ENCODE measurements at places on chromosomes 7 and 10. TPM values are rescaled to one million over a fixed set of nuclear protein-coding genes. Genes with fewer than 3 reads are reported as not detected.
A peak's percentile ranks its signal among the peaks of the same experiment; 100 is the strongest.

GRCh38 chr10:48363617-48364355 is 57.3 kb downstream of the MAPK8 start:
- H3K4me1 ChIP-seq = no peaks in the 10 kb centered on the region
- no peak for DNase-seq
- no peaks in the 10 kb centered on the region for H3K36me3 ChIP-seq
- no peaks in the 10 kb centered on the region for H3K27me3 ChIP-seq
- no peak overlapping the region for H3K27ac ChIP-seq

- H3K36me3 ChIP-seq = no peaks in the 10 kb centered on the region
- no peaks in the 10 kb centered on the region for H3K27me3 ChIP-seq
- H3K4me3 ChIP-seq = no peak overlapping the region
- DNase-seq = peak; percentile 32
Observed at GRCh38 chr10:107899075-107899474, 734.6 kb upstream of the SORCS1 start.

GRCh38 chr10:16828114-16828568 is 10.9 kb upstream of the RSU1 start:
- no peaks in the 10 kb centered on the region for H3K4me1 ChIP-seq
- peaks cover 3% of the 10 kb centered on the region for H3K36me3 ChIP-seq
- H3K4me3 ChIP-seq = 0 out of 2 replicates have a peak overlapping the region, but pooled peaks have one; percentile 8
- H3K27me3 ChIP-seq = no peaks in the 10 kb centered on the region
- peak; percentile 78 for DNase-seq

- H3K4me1 ChIP-seq = no peaks in the 10 kb centered on the region
- no peak overlapping the region for H3K4me3 ChIP-seq
- no peak for DNase-seq
- H3K27me3 ChIP-seq = no peaks in the 10 kb centered on the region
- no peak overlapping the region for H3K27ac ChIP-seq
Observed at GRCh38 chr7:135098391-135098790, 49.5 kb upstream of the TMEM140 start.

- no peak overlapping the region for H3K4me3 ChIP-seq
- H3K27ac ChIP-seq = no peak overlapping the region
- no peaks in the 10 kb centered on the region for H3K27me3 ChIP-seq
- no peak for DNase-seq
- no peaks in the 10 kb centered on the region for H3K4me1 ChIP-seq
Observed at GRCh38 chr7:15168489-15168888, 265.9 kb upstream of the DGKB start.

- no peak overlapping the region for H3K27ac ChIP-seq
- H3K27me3 ChIP-seq = no peaks in the 10 kb centered on the region
- H3K4me1 ChIP-seq = no peaks in the 10 kb centered on the region
- no peak overlapping the region for H3K4me3 ChIP-seq
Observed at GRCh38 chr10:44517635-44518034, 132.7 kb upstream of the CXCL12 start.

- H3K27me3 ChIP-seq = no peaks in the 10 kb centered on the region
- H3K4me1 ChIP-seq = no peaks in the 10 kb centered on the region
- H3K36me3 ChIP-seq = no peaks in the 10 kb centered on the region
- no peak overlapping the region for H3K27ac ChIP-seq
- DNase-seq = no peak
Observed at GRCh38 chr7:3272691-3273141, 28.3 kb upstream of the SDK1 start.

The ZFYVE27 gene
- total RNA-seq = 33.2 TPM

DNA sequence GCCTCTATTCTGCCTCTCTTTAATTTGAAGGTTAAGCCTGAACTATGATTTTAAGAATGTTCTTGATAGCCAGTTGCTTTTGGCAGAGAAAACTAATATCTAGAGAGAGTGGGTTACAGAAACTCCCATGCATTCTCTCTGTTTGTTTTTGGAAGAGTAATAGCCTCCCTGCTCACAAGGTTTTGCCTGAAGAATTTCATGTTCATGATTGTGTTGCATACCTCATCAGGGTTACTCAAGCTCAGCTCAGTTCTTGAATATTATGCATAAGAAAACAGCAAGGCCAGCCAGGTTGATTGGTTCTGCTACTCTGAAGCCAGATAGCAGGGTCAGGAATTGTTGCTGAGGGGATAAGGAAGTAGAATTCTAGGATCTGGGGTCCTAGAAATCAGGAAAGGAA is 137.4 kb downstream of the MDFIC start:
- no peak for DNase-seq
- no peak overlapping the region for H3K27ac ChIP-seq
- no peaks in the 10 kb centered on the region for H3K27me3 ChIP-seq
- no peaks in the 10 kb centered on the region for H3K4me1 ChIP-seq
- H3K4me3 ChIP-seq = no peak overlapping the region

- H3K27ac ChIP-seq = no peak overlapping the region
- no peaks in the 10 kb centered on the region for H3K4me1 ChIP-seq
- H3K27me3 ChIP-seq = peaks cover 18% of the 10 kb centered on the region
- no peaks in the 10 kb centered on the region for H3K36me3 ChIP-seq
Observed at GRCh38 chr10:92239600-92240288, 51.1 kb downstream of the CPEB3 start.

The ATOH7 gene
- total RNA-seq = 0.20 TPM

GRCh38 chr7:13115855-13116254 is 428.4 kb downstream of the ARL4A start:
- H3K4me1 ChIP-seq = no peaks in the 10 kb centered on the region
- no peak for DNase-seq
- H3K27me3 ChIP-seq = no peaks in the 10 kb centered on the region
- peaks cover 2% of the 10 kb centered on the region for H3K36me3 ChIP-seq
- H3K4me3 ChIP-seq = no peak overlapping the region
- H3K27ac ChIP-seq = no peak overlapping the region

- no peak overlapping the region for H3K4me3 ChIP-seq
- no peaks in the 10 kb centered on the region for H3K27me3 ChIP-seq
- H3K4me1 ChIP-seq = no peaks in the 10 kb centered on the region
- H3K27ac ChIP-seq = no peak overlapping the region
- no peak for DNase-seq
Observed at GRCh38 chr10:11266426-11266825, 248.8 kb downstream of the CELF2 start.

GRCh38 chr10:22341190-22341925 is 3.9 kb upstream of the SPAG6 start:
- H3K4me3 ChIP-seq = peak overlapping the region; percentile 78
- DNase-seq = peak; percentile 53
- no peaks in the 10 kb centered on the region for H3K36me3 ChIP-seq

GRCh38 chr7:2757361-2757903 is 69.4 kb downstream of the AMZ1 start:
- peaks cover 38% of the 10 kb centered on the region for H3K36me3 ChIP-seq
- no peak for DNase-seq
- no peak overlapping the region for H3K4me3 ChIP-seq
- H3K27me3 ChIP-seq = no peaks in the 10 kb centered on the region

- no peaks in the 10 kb centered on the region for H3K4me1 ChIP-seq
- H3K27ac ChIP-seq = no peak overlapping the region
- H3K36me3 ChIP-seq = no peaks in the 10 kb centered on the region
- no peak overlapping the region for H3K4me3 ChIP-seq
- no peaks in the 10 kb centered on the region for H3K27me3 ChIP-seq
Observed at GRCh38 chr10:103819493-103819892, 35.9 kb downstream of the SH3PXD2A start.

GRCh38 chr10:79137826-79138225 is 69.1 kb downstream of the ZMIZ1 start:
- no peaks in the 10 kb centered on the region for H3K27me3 ChIP-seq
- H3K36me3 ChIP-seq = peaks cover 23% of the 10 kb centered on the region
- H3K27ac ChIP-seq = no peak overlapping the region
- H3K4me3 ChIP-seq = no peak overlapping the region
- H3K4me1 ChIP-seq = peaks cover 5% of the 10 kb centered on the region
- no peak for DNase-seq

DNA sequence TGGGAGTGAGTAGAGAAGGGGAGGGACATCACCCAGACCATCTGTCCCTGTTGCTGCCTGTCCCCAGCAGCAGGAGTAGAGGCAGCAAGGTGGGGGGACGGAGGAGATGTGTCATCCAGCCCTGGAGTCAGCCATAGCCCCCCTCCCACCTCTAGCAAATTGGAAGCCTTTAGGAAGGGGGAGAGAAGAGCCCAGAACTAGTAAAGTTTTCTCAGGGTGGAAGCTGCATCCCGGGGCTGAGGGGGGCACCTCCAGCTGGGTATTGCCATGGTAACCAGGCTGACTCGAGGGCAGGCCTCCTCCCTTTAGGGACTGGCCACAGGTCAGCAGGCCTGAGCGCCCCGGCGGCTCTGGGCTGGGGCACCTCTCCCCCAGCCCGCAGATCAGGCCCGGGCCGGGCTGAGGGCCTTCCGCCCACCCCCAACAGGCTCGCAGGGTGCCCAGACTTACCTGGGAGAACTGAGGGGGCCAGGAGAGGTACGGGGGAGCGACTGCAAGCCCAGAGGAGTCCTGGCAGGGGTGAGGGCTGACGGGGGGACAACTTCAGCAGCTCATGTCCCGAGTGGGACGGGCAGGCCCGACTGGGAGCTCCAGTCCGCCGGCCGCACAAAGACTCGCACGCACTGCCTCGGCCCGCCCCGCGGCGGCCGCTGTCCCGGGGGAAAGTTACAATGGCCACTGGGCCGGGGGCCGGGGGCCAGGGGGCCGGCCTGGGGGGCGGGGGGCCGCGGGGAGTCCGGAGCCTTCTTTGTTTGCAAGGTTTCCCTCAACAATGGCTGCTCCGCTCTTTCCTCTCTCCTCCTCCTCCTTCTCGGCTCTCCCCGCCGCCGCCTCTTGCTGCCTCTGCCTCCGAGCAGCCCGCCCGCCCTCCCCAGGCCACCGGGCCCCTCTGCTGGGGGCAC is 6.0 kb downstream of the LDB1 start:
- H3K27ac ChIP-seq = no peak overlapping the region
- peaks cover 22% of the 10 kb centered on the region for H3K36me3 ChIP-seq

The MEST gene
- 113 TPM for total RNA-seq

GRCh38 chr7:43136064-43136463 is 23.6 kb downstream of the HECW1 start:
- H3K4me1 ChIP-seq = peaks cover 16% of the 10 kb centered on the region
- no peak overlapping the region for H3K4me3 ChIP-seq
- H3K36me3 ChIP-seq = no peaks in the 10 kb centered on the region

GRCh38 chr7:75596727-75597614 is 104.9 kb downstream of the SPDYE5 start:
- no peaks in the 10 kb centered on the region for H3K4me1 ChIP-seq
- no peak overlapping the region for H3K27ac ChIP-seq
- no peak overlapping the region for H3K4me3 ChIP-seq
- DNase-seq = no peak
- peaks cover 38% of the 10 kb centered on the region for H3K36me3 ChIP-seq
- no peaks in the 10 kb centered on the region for H3K27me3 ChIP-seq

The LIPN gene
- not detected for total RNA-seq

The GIMAP4 gene
- not detected for total RNA-seq

GRCh38 chr10:98339799-98340198 is 71.8 kb upstream of the LOXL4 start:
- DNase-seq = no peak
- no peaks in the 10 kb centered on the region for H3K36me3 ChIP-seq
- no peak overlapping the region for H3K27ac ChIP-seq
- no peaks in the 10 kb centered on the region for H3K4me1 ChIP-seq
- no peak overlapping the region for H3K4me3 ChIP-seq

The HOXA6 gene
- total RNA-seq = not detected

DNA sequence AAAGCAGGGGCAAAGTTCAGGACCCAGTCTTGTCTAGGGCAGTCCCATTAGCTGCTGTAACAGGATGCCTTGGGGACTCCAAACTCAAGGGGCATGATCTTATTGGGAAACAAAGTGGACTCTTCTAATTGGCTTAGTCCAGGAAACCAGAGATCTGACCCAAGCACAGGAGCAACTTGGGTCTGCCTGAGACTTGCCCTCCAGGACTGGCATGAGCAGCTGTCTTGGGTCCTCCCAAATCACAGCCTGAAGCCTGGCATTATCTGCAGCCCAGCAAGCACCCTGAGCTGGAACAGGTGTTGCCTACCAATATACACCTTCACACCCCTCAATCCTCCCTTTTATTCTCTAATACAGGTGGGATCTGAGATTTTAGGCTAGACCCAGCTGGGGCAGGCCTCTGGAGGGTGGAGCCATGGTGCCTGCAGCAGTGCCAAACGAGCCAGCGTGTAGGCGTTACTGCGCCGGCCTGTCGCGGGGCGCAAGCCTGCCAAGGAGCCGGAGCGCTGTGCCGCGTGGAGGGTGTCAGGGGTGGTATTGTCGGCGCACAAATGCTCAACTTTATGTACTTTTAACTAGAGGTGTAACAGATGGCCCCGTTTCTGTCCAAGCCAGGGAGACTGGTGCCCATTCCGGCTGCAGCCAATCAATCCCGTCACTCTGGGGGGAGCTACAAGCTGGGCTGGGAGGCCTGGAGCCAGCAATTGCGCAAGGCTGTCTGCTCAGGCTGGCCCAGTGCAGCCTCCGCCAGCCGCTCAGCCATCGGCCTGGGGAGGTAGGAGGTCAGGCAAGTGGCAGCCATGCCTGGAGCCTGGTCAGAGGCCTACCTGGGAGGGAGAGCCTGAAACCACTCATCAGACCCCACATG is 12.8 kb upstream of the LBX1 start:
- peaks cover 39% of the 10 kb centered on the region for H3K27me3 ChIP-seq
- no peak overlapping the region for H3K27ac ChIP-seq
- no peaks in the 10 kb centered on the region for H3K4me1 ChIP-seq
- no peak for DNase-seq
- no peaks in the 10 kb centered on the region for H3K36me3 ChIP-seq

DNA sequence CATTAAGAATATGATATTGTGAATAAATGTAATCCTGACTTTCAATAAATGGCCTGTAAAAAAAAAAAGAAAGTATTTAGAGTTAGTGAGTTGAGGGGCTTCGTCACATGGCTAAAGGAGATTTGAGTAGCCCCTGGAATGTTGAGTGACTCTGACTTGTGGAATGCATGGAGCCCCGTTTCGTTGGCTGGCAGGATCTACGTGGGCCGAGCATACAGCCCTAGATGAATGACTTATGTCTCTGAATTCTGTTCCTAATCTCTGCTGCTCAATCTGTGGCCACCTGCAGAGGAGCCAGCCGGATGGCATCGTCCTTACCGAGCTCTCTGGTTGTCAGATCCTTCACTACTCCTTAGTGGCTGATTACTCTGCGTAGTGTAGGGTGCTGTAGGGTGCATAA is 155.7 kb downstream of the MGMT start:
- no peaks in the 10 kb centered on the region for H3K36me3 ChIP-seq
- no peak for DNase-seq
- no peaks in the 10 kb centered on the region for H3K27me3 ChIP-seq
- peaks cover 2% of the 10 kb centered on the region for H3K4me1 ChIP-seq
- no peak overlapping the region for H3K27ac ChIP-seq
- H3K4me3 ChIP-seq = no peak overlapping the region

All from H9 (cell line).